Left lobe of liver (tissue), 2 donors: ENCODE measurements at places on chromosomes 3 and 15. TPM values are rescaled to one million over a fixed set of nuclear protein-coding genes. Genes with fewer than 3 reads are reported as not detected.

GRCh38 chr3:12922306-12922705 is 80.9 kb upstream of the RPL32 start:
- no peak for DNase-seq

- no peak for DNase-seq
Observed at GRCh38 chr3:190485830-190486532, 27.9 kb upstream of the IL1RAP start.

Gene SPATA12
- not detected for total RNA-seq

Gene CATSPER2
- total RNA-seq, result 1.8 TPM

Gene PIF1
- 0.93 TPM for total RNA-seq
